Natural killer cell (primary cell): ENCODE measurements at places on chromosomes 4 and X.

DNA sequence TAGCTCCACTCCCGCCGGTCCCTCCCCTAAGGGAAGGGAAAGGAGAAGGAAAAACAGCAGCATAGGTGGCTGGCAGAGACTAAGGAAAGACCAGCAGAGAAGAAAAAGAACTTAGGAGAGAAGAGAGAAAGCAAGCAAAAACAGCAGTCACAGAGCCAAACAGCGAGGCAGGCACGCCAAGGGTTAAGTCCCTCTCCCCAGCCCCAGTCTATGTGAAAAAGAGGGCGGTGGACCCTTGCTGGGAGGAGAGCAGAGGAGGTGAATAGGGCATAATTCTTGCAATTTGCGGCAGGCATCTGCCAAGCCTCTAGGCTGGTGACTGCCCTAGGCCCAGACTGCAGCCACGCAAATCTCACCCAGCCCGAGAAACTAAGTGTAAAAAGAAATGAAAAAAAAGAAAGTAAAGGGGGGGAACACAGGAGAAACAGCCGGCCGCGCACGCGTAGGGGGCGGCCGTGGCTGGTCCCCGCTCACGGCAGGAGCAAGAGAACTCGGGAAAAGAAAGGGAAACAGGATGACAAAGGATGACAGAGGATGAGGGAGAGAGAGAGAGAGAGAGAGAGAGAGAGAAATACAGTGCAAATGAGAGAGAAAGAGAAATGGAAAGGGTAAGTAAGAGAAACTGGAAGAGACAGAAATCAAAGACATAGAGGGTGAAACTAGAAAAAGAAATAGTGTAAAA lies 48.6 kb downstream of the MAGEA9 start:
- DNase-seq, result peak; percentile 38

GRCh38 chr4:69656653-69657158 lies 3.7 kb upstream of the UGT2A1 start:
- DNase-seq, result no peak

DNA sequence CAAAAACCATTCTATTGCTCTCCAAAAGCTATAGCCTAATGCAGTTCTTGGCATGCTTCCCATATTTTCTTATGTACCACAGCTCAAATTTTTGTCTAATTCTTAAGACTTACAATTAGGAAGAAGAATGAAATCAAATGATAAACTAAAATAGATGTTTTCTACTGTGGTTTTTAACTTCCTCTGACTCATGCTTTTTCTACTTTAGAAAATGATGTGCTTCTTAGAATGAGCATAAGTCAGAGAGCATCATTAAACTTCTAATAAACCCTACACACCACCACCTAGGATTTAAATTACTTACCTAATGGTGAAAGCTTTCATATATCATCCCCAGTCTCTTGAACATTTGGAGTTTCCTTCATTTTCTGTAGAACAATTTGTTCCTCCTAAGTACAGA lies 217.0 kb upstream of the NDST3 start:
- DNase-seq, result no peak

GRCh38 chr4:99179626-99180025 lies 35.5 kb upstream of the ADH4 start:
- no peak for DNase-seq

- DNase-seq, result no peak
These were observed 1170.8 kb upstream of the PCDH7 start for GRCh38 chr4:29549342-29549741.
